Gastroesophageal sphincter (tissue), 4 donors: ENCODE measurements at places on chromosomes 11 and 22. TPM values are rescaled to one million over a fixed set of nuclear protein-coding genes. Genes with fewer than 3 reads are reported as not detected.
A peak's percentile ranks its signal among the peaks of the same experiment; 100 is the strongest.

GRCh38 chr11:44580701-44581100, 15.2 kb downstream of the CD82 start:
- ATAC-seq, result no peak

DNA sequence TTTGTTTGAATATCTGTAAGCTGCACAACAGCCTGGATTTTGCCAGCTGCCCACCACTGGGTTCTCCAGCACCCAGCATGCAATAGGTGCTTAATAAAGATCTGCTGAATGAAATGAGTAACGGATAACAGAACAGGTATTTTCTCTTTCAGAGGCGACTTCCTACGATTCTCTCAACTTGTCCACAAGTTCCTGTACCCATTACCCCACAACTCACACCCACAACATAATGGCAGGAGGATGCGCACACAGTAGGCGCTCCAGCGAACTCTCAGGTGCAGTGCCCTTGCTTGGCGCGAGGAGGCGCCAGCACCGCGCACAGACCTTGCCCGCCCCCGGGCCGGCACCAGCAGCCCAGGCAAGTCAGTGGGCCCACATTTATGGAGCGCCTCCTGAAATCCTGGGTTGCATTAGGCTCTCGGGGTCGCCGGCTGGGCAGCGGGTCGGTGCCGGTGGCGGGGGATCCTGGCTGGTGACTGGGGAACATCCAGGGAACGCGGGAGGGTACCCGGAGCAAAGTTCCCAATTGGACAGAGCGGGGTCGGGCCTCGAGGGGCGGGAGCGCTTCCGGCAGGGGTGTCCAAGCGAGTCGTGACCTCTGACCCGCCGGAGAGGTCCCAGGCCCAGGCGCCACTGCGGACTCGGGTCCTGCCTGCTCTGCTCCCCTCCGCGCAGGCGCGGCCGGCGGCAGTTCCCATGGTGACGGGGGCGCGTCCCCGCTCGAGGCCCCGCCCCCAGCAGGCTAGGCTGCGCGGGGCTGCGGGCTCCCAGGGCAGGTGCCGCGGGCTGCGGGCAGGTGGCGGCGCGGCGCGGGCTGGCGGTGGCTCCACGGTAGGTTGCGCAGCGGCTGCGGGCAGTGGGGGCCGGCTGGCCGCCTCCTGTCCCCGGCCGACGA, at the start of gene KIAA1671:
Gene KIAA1671, plus strand, starts transcription at position 775 of the 895 bp plus-strand sequence. CDS start 75,284 bp downstream, outside the sequence.
- peak; percentile 95 for ATAC-seq

Gene PHLDA2
- total RNA-seq, result 5.0 TPM

Gene PATE4
- not detected for total RNA-seq

Gene MAPK1
- 70.8 TPM for total RNA-seq
